ENCODE measurements at places on chromosomes 6 and 20.

- no peak for DNase-seq
Observed at GRCh38 chr6:37711331-37712241, 13.9 kb upstream of the MDGA1 start.

GRCh38 chr6:154996016-154996590 lies 988 bp downstream of the TIAM2 start:
- DNase-seq = no peak

DNA sequence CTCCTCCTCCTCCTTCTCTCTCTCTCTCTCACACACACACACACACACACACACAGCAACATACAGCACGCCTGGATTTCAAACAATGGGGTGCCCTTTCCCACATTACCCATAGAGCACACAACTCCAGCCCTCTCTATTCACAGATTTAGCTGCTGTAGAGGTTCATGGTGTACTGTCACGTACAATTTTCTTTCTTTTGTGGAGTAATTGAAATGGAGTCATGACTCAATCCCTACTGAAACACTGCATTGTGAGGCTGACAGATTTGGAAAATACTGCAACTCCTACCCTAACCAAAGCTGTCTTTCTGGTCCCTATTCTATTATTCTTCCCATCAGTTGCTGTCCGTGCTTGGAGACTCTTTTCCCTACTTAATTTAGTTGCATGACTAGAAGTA lies 166.9 kb downstream of the EDN1 start:
- no peak for DNase-seq

DNA sequence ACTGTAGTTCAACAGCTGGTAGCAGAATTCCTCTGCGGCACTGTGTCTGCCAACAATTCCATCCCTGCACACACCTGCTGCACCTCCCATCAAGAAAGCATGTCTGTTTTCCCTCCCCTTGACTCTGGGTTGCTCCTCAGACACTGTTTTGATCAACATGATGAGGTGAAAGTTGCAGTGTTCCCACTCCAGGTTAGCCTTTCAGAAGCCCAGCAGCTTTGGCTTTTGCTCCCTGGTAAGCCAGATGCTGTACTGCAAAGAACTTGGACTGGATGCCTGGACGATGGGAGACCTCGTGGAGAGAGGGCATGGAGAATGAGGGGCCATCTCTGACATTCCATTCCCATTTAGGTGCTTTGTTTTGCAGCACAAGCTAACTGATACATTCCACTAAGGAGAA lies 79.1 kb upstream of the MAFB start:
- no peak for DNase-seq

- DNase-seq = no peak
Observed at GRCh38 chr20:44247131-44247571, at the start of gene GDAP1L1. TSS of gene GDAP1L1 (plus strand) at chr20:44247308. CDS start at chr20:44247335, 27 bp downstream.

- DNase-seq = no peak
Observed at GRCh38 chr6:136761227-136761922, 30.9 kb downstream of the MAP3K5 start.

DNA sequence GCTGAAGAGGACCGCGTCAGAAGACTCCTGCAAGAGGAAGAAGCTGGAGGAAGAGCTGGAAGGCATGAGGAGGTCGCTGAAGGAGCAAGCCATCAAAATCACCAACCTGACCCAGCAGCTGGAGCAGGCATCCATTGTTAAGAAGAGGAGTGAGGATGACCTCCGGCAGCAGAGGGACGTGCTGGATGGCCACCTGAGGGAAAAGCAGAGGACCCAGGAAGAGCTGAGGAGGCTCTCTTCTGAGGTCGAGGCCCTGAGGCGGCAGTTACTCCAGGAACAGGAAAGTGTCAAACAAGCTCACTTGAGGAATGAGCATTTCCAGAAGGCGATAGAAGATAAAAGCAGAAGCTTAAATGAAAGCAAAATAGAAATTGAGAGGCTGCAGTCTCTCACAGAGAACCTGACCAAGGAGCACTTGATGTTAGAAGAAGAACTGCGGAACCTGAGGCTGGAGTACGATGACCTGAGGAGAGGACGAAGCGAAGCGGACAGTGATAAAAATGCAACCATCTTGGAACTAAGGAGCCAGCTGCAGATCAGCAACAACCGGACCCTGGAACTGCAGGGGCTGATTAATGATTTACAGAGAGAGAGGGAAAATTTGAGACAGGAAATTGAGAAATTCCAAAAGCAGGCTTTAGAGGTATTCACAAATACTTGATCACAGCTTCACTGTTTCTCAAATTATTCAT lies 8.9 kb upstream of the SNRNP48 start:
- DNase-seq = no peak

DNA sequence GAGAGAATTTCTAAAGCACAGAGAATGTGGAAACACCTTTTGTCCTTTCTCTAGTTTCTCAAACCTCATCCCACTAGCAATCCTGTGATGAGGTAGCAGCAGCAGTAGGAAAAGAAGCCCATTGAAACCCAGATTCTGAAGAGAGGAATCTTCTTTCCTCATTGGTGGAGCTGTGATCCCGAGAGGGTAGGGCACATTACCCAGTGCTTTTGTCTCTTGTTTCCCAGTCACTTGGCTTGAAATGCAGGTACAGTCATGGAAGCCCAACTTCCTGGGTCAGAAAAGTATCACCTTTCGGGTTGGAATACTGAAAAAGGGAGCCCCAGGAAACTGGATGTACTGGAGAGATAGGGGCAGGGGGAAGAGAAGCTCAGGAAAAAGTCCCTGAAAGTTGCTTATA lies 417.4 kb downstream of the TBC1D32 start:
- DNase-seq = no peak

GRCh38 chr6:100678027-100678426 lies 203.1 kb downstream of the ASCC3 start:
- DNase-seq = no peak

DNA sequence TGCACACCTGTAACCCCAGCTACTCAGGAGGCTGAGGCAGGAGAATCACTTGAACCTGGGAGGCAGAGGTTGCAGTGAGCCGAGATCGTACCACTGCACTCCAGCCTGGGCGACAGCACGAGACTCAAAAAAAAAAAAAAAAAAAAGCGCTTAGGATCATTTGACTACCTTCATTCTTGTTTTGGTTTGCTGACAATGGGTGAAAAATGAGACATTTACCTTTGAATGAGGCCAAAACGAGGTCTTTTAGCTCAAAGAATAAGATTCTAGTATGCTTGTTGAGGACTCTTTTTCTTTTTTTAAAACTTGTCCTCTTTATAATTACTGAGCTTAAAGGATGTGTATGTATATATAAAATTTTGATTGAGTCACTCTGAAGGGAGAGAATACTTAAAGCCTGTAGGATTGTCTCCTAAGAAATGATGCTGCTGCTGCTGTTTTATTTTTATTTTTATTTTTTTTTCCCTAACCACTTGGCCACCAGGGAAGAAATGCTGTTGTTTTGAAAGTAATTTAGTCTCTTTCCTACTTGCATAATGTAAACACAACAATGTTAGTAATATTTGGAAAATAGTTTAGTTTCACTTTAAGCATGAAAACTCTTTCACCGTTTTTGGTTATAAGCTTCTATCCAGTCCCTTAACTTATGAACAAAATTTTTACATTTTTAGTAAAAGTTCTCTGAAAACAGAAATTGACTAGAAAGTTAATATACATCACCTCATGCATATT lies 7.9 kb downstream of the UBR2 start:
- no peak for DNase-seq

GRCh38 chr20:4844325-4844724 lies 122.6 kb downstream of the PRND start:
- DNase-seq = no peak

GRCh38 chr6:135522965-135523692 lies 25.6 kb upstream of the AHI1 start:
- no peak for DNase-seq

DNA sequence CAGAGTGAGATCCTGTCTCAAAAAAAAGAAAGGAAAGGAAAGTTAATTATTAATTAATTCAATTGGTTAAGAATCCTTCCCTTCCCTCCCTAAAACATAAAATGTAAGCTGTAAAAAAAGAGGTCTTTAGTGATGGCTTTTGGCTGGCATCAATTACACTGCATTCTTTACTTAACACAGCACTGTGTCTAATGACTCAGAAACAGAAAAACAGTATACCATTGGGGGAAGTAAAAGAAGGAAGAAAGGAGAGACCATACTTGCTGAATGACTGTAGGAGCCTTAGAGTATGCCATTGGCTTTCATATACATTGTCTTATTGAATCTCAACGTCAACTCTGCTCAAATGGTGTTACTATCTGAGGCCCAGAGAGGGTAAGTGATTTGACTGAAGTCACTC lies 18.3 kb upstream of the CITED2 start:
- DNase-seq = no peak

- DNase-seq = no peak
Observed at GRCh38 chr6:39439342-39440038, 117.0 kb upstream of the KCNK16 start.

DNA sequence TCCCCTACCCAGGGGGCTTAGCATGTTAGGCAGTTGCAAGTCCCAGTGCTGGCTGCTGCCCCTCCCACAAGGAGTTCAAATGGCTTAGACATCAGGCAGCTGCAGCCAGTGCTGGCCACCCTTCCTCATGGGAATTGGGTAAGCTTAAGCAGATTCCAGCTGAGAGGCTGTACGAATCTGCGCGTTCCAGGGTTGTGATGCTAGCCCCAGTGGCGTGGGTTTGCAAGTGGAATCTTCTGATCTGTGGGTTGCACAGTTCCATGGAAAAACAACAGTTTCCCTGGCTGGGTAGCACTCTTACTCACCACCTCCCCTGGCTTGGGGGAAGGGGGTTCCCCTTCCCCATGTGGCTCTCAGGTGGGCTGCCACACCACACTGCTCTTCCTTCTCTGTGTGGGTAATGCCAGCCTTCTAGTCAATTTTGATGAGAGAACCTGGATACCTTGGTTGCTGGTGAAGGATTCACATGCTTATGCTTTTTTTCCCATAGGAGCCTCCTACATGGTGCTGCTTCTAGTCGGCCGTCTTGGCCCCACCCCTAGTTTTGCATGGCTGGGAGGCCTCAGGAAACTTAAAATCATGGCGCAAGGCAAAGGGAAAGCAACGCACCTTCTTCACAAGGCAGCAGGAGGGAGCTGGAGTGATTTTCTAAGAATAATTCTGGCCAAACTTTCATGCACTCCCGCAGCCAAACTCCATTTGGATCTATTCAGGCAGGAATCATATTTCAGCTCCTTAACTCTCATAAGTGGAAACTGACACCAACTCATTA lies 13.0 kb downstream of the DYNLT2 start:
- DNase-seq = no peak

- DNase-seq = no peak
Observed at GRCh38 chr6:43702534-43703440, 15.2 kb upstream of the MRPS18A start.

DNA sequence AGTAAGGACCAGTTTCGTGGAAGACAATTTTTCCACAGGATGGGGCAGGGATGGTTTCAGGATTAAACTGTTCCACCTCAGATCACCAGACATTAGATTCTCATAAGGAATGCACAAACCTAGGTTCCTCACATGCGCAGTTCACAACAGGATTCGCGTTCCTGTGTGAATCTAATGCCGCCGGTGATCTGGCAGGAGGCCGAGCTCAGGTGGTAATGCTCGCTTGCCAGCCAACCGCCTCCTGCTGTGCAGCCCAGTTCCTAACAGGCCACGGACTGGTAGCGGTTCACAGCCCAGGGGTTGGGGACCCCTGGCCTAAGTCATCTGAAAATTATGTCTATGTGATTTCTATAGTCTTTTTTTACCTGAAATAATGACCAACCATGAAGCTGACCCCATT lies 217.5 kb downstream of the TMEM200A start:
- no peak for DNase-seq

GRCh38 chr6:117210279-117210678 lies 55.1 kb upstream of the VGLL2 start:
- DNase-seq = no peak

DNA sequence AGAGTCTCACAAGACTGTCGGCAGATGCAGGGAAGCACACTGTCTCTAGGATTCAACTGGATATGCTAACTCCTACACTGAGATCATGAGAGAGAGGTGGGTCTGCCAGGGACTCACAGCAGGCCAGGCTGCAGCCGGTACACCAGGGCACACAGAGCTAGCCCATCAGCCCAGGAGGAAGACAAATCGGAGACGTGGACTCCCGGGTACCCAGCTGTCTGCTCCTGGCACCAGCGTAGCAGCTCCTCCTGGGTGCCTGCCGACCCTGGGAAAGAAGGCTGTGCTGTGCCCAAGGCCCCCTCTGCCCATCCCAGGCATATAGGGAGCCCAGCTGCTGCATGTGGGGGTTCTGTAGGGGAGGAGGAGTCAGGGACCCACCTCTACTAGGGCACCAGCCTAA lies 7.0 kb downstream of the MICAL1 start:
- DNase-seq = no peak

GRCh38 chr6:18395856-18396197 lies 8.7 kb downstream of the RNF144B start:
- no peak for DNase-seq

DNA sequence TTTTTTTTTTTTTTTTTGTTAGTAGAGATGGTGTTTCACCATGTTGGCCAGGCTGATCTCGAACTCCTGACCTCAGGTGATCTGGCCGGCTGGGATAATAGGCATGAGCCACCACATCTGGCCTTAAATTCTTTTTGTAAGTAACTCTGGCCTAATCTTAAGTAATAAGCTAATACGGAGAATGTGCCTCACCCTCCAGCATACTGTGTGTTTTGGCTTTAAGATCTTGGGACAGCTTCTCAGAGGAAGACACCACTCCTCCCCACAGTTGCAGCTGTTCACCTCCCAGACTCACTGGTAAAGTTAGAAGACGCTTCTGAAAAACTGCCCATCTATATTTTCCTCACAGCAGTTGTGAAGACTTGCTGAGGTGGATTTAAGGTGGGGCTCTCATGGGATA lies 120.8 kb downstream of the CCDC170 start:
- DNase-seq = no peak

GRCh38 chr6:106743612-106744011 lies 114.2 kb downstream of the QRSL1 start:
- DNase-seq = no peak

DNA sequence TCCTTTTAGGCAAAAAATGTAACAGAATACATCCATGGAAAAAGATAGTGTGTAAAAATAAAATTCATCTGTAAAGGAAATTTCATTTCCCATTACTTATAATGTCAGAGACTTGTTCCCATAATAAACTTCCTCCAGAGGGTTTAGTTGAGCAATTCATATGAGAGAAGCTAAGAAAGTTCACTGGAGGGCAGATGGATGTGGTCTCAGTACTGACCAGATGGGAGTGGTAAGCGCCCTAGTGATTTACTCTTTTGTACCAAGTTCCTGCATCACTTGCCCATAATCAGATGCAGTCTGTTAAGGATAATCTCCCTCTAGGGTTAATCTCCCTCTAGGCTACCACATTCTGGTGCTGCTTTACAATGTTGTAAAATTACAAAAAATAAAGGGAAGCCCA lies 61.7 kb downstream of the ESF1 start:
- DNase-seq = no peak

- DNase-seq = no peak
Observed at GRCh38 chr6:144234935-144235334, 50.2 kb upstream of the UTRN start.

Measured in activated CD8-positive, alpha-beta memory T cell treated with anti-CD3 and anti-CD28 coated beads for 1 hour (primary cell).